ENCODE measurements at places on chromosomes 6 and 20.

- no peak for DNase-seq
Measured at GRCh38 chr6:155444952-155445903, 10.4 kb downstream of the NOX3 start.

- DNase-seq: no peak
Measured at GRCh38 chr6:33077908-33078307, 2.1 kb downstream of the HLA-DPB1 start.

DNA sequence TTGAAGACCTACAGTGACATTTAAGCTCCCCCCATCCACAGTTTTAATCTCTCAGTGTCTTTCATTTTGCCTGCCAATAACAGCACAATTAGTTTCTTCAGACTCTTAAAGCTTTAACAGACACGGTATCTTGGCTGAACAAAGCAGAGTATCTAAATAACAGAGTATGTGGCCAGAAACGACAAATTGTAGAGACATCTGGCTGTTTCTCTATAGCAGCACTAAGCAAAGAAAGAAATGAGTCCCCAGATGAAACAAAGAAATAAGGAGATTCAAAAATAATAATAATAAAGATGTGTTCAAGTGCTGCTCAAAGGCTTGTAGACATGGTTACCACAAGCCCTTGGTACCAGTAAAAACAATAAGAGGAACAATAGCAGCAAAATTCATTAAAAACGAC, 97.8 kb upstream of the HDAC2 start:
- DNase-seq: no peak

DNA sequence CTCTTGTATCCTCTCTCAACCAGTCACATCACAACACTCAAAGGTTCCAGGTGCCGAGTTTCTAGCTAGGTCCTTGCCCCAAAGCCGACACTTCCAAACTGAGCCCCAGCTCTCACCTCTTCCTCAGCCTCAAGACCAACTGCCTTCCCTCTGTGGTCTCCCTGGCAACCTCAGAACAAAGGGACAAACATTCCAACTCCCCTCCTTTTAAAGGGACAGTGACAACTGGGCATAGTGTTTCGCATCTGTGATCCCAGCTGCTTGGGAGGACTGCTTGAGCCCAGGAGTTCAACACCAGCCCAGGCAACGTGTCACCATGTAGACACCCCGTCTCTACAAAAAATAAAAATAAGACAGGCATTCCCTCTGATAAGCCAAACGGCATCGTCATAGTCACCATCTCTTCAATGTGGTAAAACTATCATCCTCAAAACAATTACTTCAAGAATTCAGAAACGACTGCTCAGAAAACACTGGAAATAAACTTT, 11.3 kb downstream of the DIDO1 start:
- DNase-seq: no peak

DNA sequence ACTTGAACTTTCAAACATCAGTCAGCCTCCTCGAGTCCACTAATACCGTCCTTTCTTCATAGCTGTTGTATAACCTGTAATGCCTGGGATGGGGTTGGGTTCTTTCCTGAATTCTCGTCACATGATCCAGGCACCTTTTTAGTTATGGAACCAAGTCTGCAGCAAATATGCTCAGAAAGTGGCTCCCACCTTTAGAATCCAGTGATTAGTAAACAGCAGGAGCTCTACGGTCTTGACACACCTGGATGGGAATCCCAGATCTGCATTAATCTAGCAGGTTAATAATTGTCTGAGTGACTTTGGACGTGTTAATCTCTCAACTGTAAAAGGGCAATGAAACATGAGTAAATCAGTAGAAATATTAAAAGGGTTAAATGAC, 729 bp upstream of the ZHX3 start:
- DNase-seq: no peak

Measured in OCI-M1 (cell line).